HT-29 (cell line): ENCODE measurements at places on chromosomes 7 and 10.
A peak's percentile ranks its signal among the peaks of the same experiment; 100 is the strongest.

DNA sequence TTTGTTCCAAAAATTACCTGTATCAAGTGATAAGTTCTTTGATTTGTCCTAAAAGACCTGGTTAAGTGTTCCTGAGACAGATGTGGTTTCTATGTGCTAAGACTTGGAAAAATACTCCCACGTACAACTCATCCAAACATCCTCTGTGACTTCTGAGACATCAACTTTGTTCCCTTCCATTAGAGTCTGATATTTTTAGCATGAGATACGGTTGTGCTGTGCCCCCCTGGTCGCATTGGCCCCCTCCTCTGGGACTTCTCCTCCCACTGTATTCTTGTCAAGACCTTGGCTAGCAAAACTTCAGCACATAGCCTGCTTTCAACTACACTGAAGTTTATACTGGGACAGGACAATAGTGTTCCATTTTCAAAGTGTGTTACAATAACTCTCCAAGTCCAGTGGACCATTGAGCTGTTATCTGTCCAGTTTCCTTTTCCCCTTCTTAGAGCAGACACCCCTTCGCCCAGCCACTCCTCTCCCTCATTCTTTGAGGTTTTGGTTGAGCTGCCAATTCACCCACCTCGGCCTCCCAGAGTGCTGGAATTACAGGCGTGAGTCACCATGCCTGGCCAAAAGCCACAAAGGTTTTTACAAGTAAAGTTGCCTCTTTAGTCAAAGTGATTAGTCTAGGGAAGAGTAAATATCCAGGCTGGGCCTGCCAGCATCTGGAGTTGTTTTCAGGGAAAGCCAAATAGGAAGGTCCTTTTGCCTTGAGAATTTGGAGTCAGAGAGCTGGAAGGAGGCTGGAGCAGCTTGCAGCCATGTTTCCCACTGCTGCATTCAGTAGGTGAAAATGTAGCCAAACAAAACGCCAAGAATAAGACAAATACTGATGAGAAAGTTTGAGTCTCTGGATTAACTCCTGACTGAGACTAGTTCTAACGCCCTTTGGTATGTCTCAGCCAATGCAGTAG, 17.8 kb upstream of the PDLIM1 start:
- DNase-seq, result peak; percentile 89

DNA sequence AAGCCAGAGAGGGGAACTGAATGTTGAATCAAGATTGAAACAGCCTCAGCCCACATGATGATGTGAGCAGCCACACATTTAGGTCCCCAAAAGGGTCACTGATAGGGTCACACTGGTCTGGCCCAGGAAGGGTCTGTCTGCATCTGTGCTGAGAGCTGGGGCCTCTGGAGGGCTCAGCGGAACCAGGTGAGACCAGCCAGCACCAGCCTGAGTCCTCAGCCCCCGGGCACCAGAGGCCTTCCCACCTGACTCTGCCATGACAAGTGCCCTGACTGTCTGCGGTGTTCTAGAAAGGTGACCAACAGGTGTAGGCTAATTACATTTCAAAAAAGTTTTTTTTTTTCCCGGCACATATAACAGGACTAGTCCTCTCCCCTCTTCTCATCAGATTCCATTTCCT, 76.2 kb downstream of the WDR11 start:
- no peak for DNase-seq

DNA sequence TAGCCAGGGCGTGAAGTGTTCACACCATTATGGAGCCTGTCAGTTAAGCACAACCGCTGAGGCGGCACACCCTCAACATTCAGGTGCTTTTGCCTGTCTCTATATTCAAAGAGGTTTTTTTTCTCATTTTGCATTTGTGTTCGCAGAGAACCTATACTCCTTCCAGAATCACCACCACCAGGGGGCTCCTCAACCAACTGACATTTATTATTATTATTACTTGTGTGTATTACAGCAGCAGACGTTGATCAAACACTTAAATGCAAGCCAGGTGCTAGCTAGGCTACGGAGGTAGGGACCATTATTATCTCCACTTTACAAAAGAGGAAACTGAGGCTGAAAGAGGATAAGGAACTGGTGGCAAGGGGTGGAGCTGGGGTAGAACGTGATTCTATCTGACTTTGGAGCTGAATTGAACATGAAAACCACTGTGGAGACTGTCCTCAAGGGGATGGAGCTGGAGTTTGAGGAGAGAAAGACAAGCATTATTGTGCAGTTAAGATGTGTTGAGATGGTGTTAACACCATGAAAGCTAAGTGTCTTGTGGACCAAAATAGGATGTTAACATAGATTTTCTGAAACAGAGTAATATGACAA, 133.8 kb upstream of the PLXNA4 start:
- peak; percentile 54 for DNase-seq

- DNase-seq, result no peak
These were observed 4.9 kb downstream of the ARMC3 start for GRCh38 chr10:22932626-22933370.

- DNase-seq, result peak; percentile 10
These were observed 27.2 kb upstream of the BEND7 start for GRCh38 chr10:13555884-13556510.

- no peak for DNase-seq
These were observed 38.3 kb upstream of the GALNTL5 start for GRCh38 chr7:151917791-151918509.

DNA sequence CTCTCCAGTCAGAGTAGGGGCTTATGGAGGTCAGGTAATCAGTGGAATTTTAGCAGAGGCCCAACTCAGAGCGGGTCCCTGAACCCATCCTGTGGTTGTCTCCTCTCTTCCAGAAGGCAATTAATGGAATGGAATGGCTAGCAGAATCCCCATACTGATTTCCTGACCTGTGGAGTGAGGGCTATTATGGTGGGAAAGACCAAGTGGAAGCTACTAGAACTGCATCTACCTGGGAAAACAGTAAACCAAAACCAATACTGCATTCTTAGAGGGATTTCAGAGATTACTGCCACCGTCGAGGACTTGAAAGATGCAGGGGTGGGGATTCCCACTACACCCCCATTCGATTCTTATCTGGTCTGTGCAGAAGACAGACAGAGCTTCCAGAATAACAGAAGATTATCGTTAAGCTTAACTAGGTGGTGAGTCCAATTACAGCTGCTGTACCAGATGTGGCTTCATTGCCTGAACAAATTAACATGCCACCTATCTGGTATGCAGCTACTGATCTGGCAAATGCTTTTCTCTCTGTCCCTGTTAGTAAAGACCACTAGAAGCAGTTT, 73.2 kb downstream of the LMBR1 start:
- no peak for DNase-seq

GRCh38 chr7:85851571-85852193, 664.8 kb upstream of the SEMA3D start:
- peak; percentile 29 for DNase-seq

GRCh38 chr7:74481458-74482196, 27.9 kb downstream of the GTF2IRD1 start:
- peak; percentile 71 for DNase-seq

- peak; percentile 98 for DNase-seq
These were observed 37.6 kb downstream of the GET4 start for GRCh38 chr7:913736-914520.
